ENCODE measurements at places on chromosomes 7 and 10.
A peak's percentile ranks its signal among the peaks of the same experiment; 100 is the strongest.

GRCh38 chr7:149714910-149715471 is 58.4 kb downstream of the ZNF467 start:
- no peak for DNase-seq

GRCh38 chr10:97763411-97763810 is 8.4 kb downstream of the SFRP5 start:
- no peak for DNase-seq

GRCh38 chr7:155312633-155313032 is 15.0 kb downstream of the INSIG1 start:
- DNase-seq = no peak

- DNase-seq = peak; percentile 81
These were observed 62.5 kb downstream of the SGMS1 start for GRCh38 chr10:50561266-50561665.

DNA sequence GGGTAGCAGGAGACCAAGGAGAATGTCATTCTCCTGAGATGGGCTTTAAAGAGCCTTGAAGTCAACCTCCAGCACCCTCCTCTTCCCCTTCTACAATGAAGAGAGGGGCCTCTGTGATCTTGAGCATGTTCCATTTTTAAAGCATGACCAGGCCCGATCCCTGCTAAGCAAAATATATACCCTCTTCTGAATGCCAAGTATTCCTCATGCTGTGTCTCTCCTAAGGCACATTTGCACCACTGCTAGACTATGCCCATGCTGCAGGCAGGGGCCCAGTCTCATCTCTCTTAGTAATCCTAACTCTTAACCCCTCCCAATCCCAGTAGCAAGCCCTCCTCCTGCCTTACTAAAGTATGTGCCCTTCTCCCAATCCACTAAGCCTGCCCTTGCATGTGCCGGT is 18.4 kb downstream of the SORBS1 start:
- DNase-seq = no peak

DNA sequence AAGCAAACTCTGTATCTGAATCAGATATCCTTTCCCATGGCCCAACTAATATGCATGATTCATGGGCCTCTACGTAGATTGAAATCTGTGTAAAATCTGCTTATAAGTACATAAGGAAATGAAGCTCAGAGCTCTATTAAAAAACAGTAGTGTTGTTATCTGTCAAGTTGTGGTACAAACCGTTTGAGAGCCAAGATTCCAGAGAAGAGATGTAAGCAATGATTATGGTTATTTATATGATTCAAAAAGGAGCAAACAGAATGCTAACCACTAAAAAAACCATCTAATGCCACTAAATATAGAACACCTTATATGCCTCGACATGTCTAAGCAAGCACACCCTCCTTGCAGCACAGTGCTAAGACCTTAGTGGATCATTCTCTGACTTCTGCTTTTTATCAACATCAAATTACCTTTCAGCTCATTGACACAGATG is 26.6 kb downstream of the RPP38 start:
- no peak for DNase-seq

GRCh38 chr7:47724335-47724982 is 142.5 kb upstream of the TNS3 start:
- peak; percentile 77 for DNase-seq

DNA sequence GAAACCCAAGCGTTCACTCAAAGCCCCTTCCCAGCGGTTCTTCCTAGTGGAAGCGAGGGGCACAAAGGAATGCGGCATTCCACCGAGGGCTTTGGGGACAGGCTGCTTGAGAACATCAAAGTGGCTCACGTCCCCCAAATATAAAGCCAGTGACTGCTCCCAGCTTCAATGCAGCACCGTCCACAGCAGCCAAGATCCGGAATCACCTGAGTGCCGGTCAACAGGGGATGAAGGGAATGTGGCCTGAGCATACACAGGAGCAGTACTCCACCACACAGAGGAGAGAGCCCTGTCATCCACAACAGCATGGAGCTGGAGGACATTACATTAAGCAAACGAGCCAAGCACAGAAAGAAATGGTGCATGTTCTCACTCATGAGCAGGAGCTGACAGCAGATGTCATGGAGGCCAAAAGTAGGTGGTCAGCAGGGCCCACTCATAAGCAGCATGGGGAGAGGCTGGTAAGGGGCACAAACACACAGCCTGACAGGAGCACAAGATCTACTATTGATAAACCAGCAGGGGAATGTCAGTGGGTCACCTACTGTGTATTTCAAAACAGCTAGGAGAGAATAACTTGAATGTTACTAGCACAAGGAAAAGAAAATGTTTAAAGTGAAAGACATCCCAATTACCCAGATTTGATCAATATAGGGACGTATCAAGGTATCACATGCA is 79.5 kb downstream of the DIP2C start:
- no peak for DNase-seq

DNA sequence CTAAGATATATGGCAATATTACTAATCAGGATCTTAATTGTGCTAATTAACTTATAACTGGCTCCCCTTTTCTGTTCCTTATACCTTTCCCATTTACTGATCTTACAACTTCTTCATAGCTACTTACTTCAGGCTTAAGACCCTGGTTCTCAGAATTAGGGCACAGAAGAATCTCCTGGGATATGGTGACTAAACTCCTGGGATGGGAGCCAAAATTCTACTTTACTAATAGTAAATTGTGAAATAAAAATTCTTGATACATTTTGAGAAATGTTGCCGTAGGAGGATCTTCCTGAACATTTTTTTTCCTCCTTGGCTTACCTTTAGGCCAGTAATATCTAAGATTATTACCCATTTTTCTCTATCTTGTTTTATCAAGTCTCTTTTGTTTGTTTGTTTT is 309.5 kb downstream of the ATRNL1 start:
- peak; percentile 6 for DNase-seq

DNA sequence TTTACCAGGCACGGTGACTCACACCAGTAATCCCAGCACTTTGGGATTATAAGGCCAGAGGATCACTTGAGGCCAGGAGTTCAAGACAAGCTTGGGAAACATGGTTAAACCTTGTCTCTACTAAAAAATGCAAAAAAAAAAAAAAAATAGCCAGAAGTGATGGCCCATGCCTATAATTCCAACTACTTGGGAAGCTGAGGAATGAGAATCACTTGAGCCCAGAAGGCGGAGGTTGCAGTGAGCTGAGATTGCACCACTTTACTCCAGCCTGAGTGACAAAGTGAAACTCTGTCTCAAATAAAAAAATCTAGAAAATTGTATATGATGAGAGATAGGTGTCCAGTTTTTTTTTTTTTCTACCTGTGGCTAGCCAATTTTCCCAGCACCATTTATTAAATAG is 578.2 kb downstream of the ANKRD7 start:
- no peak for DNase-seq

DNA sequence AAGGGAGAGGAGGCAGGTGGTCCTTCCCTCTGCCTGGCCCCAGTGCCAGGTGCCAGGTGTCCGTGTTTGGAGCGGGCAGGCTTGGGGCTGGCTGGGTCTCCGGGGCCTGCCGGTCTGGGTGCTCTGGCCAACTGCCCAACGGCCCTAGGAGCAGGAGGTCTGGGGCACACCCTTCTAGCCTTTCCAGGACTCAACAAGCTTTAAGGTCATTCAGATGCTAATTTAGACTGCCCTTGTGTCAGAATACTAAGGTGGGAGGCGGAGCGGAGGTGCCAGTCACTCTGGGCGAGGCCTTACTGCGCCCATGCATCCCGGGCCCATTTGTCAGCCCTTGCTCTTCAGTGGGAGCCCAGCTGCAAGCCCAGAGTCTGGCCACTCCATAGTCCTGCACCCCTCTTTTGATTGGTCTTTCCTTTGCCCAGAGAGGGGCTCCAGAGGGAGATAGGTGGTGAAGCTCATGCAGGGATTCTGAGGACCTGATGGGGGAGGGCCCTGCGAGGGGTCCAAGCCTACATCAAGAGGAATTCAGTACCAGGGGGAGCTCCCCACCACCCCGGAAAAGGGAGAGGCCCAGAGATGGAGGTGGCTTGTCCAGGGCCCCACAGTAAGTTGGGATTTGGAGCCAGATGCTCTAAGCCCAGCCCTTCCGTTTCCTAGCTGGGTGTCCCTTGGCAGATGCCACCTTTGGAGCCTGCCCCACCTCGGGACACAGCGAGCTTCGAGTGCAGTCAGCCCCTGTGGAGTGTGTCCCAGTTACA is 1.3 kb downstream of the PGAM2 start:
- no peak for DNase-seq

Measured in AG08396 (cell line).